ENCODE measurements at places on chromosomes 13 and 19.

- no peak for DNase-seq
Observed at GRCh38 chr19:51211833-51212232, 13.0 kb upstream of the CD33 start.

GRCh38 chr13:75129331-75129730 lies 352.6 kb downstream of the TBC1D4 start:
- DNase-seq = no peak

- peak; percentile 63 for DNase-seq
Observed at GRCh38 chr13:94061301-94061700, 418.2 kb downstream of the DCT start.

GRCh38 chr19:41384351-41384750 lies 8.0 kb downstream of the TMEM91 start:
- DNase-seq = no peak
